ENCODE measurements at places on chromosomes 16 and 17.

GRCh38 chr17:35089586-35090296 is 26.2 kb upstream of the RFFL start:
- peak overlapping the region; percentile 67 for H3K4me3 ChIP-seq
- no peak overlapping the region for H3K27ac ChIP-seq
- H3K36me3 ChIP-seq = no peaks in the 10 kb centered on the region
- peaks cover 43% of the 10 kb centered on the region for H3K4me1 ChIP-seq
- DNase-seq = no peak

DNA sequence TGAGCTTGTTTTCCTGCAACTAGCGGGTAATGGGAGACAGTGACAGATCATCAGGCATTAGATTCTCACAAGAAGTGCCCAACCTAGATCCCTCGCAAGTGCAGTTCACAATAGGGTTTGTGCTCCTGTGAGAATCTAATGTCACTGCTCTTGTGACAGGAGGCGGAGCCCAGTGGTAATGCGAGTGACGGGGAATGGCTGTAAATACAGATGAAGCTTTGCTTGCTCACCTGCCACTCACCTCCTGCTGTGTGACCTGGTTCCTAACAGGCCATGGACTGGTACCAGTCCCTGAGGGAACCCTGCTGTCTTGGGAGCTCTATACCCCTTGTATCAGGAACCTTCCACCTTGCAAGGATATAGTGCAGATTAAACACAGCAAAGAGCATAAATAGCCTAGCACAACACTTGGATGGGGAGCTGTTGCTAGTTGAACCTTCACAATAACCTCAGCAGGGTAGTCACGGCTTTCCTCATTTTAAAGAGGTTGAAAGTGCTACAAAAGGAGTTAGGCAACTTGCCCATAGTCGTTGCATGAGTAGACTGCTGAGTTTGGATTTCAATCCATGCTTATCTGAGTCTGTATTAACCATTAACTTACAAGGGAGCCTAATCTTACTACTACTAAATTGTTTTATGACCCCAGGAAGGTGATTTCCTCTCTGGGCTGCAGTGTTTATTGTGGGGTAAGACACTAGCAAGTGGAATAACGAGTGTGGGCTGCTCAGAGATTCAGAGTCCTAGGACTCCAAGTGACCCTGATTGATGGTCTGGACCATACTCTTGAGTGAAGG is 156.6 kb upstream of the ZFHX3 start:
- H3K27ac ChIP-seq = no peak overlapping the region
- DNase-seq = no peak
- H3K4me3 ChIP-seq = no peak overlapping the region
- H3K4me1 ChIP-seq = no peaks in the 10 kb centered on the region

DNA sequence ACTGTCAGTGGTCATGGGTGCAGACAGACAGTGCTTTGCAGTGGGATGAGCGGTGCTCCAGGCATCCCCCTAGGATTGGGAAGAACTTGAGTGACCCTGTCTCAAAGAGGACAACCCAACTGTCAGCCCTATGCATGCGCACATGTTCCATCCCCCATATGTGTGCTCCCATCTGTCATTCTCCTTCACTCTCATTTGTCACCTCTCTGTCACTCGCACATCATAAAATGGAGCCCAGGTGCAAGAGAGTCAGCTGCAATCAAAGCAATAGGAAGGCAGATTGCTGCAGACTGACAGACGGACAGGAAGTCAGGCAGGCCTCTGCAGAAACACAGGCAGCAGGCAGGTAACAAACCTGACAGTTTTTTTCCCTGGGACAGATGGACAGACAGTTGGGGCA is 101.8 kb upstream of the CCL1 start:
- H3K4me1 ChIP-seq = peaks cover 12% of the 10 kb centered on the region
- DNase-seq = no peak
- no peak overlapping the region for H3K4me3 ChIP-seq
- H3K27me3 ChIP-seq = peaks cover 2% of the 10 kb centered on the region

DNA sequence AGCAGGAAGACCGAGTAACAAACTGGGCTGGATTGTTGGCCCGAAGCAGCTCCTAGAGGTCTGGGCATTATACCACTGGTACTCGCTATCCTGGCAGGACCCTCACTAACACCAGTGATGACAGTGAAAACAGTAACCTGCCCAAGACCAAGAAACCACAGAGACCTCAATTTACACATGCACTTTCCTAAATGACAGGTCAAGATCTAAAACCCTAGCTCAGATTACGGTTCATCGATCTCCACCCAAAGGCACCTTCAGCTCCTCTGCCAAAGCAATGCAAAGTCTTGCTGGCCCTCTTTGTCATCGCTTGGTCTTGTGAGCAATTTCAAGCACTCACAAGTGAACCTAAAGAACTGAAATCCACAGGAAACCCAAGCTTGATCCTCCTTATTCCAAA is 1.5 kb downstream of the PIP4K2B start:
- H3K4me3 ChIP-seq = peak overlapping the region; percentile 98
- H3K4me1 ChIP-seq = peaks cover 21% of the 10 kb centered on the region

- H3K36me3 ChIP-seq = no peaks in the 10 kb centered on the region
- DNase-seq = peak; percentile 37
- peaks cover 66% of the 10 kb centered on the region for H3K27me3 ChIP-seq
- no peak overlapping the region for H3K27ac ChIP-seq
- H3K4me3 ChIP-seq = peak overlapping the region; percentile 65
These were observed 2.7 kb downstream of the HS3ST3B1 start for GRCh38 chr17:14303343-14304221.

DNA sequence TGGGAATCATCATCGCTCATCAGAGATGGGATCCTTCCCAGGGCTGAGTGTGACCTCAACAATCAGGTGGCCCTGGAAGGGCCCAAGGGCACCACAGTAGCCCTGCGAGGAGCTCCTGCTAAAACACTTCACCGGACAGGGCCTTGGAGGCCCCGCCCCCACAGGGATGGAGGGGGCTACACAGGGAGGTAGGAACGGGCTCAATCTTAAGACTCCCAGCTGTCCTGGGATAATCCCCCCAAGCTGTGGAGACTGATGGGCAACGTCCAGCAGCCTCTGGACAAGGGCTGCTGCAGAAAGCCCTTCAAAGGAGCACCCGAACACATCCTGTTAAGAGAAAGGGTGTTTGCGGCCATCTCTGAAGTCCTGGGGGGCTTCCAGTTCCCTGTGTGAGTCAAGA is 60.4 kb downstream of the ZNF423 start:
- H3K4me1 ChIP-seq = peaks cover 53% of the 10 kb centered on the region
- peak overlapping the region; percentile 23 for H3K27ac ChIP-seq
- DNase-seq = no peak
- H3K4me3 ChIP-seq = no peak overlapping the region
- no peaks in the 10 kb centered on the region for H3K36me3 ChIP-seq
